ENCODE measurements at places on chromosomes 5 and 9. TPM values are rescaled to one million over a fixed set of nuclear protein-coding genes. Genes with fewer than 3 reads are reported as not detected.

DNA sequence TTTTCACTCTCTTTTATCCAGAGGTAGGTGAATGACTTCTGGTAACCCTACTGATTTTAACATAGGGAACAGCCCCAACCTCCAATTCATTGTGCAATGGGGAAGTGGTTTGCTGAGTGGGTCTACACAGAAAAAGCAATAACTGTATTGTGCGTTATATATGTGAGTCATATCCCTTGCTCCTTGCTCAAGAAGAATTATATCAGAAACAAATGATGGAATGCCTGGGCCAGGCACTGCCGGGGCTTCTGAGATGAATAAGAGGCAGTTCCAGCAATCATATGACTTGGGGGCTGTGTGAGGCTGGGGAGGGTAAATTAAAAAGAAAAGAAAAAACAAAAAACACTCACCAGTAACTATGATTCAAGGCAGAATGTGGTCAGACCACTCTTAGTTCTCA, 79.2 kb upstream of the ABCA1 start:
- no peak for DNase-seq

DNA sequence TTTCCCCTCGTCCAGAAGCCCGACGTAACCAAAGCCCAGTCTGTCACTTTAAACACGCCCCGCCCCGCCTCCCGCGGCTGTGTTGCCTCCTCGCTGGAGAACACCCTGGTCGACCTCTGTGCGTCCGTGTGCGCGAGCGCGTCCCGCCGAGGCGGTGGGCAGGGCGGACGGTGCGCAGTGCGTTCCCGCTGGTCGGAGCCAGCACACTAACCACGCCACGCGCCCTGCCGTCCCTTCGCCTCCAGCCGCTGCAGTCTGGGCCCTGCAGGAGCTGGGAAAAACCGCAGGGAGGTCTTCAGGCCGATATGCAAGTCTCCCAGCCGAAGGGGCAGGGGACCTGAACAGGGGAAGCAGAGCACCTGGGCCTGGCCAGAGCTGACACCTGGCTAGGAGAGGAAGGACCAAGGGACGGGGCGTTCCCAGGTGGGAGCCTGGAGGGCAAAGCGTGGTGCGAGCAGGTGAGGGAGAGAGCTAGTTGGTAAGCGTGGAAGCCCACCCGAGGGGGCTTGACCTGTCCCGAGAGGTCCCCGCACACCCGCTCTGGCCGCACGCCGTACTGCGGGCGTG, 1.3 kb upstream of the PHPT1 start:
- peak; percentile 56 for DNase-seq

DNA sequence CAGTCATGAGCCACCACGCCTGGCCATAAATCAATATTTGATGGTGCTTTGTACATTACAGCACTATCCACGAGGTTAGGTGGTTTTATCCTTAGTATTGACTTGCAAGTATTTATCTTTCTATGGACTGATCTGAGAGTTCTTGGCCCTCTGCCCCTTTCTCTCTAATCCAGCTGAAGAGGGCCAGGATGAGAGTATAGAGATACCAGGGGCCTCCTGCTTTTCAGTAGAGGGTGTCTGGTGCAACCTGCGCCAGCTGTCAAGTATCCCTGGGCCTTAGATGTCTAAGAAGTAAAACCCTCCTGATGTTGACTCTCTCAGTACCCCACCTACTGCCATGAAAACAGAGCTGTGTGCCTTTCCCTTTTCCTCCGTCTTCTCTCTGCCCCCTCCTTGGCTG, 153.4 kb downstream of the SLIT3 start:
- no peak for DNase-seq

The BTNL3 gene
- not detected for total RNA-seq

The PCDHGC3 gene
- total RNA-seq, result 0.48 TPM

- no peak for DNase-seq
These were observed 439.0 kb downstream of the ENC1 start for GRCh38 chr5:74201334-74202081.

DNA sequence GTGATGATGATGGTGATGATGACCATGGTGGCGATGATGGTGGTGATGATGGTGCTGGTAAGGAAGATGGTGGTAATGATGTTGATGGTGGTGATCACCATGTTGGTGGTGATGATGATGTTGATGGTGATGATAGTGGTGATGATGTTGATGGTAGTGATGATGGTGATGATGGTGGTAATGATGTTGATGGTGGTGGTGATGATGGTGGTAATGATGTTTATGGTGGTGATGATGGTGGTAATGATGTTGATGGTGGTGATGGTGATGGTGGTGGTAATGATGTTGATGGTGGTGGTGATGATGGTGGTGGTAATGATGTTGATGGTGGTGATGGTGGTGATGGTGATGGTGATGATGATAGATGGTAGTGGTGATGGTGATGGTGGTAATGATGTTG, 20.7 kb upstream of the RXRA start:
- DNase-seq, result no peak

- no peak for DNase-seq
These were observed 970.6 kb upstream of the CDH18 start for GRCh38 chr5:20958641-20959040.

DNA sequence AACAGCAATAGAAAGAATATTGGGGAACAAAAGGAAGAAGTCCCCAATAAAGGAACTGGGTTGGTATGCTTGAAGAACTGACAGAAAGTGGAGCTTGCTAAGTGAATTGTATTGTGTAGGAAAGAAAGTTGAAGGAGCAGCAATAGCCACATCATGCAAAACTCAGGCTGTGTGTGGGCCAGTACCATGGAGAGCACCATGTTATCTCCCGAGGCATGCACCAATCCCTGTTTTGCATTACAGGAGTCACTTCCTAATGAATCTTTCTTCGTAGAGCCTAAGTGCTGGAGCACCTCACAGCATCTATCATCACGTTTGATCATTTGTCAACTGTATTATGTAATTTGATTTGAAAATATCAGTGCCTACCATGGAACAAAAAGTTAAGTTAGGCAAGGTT, 137.7 kb upstream of the NMUR2 start:
- DNase-seq, result no peak

- peak; percentile 6 for DNase-seq
These were observed 78.4 kb downstream of the GLDC start for GRCh38 chr9:6567140-6567591.

The ITGA1 gene
- total RNA-seq, result 4.7 TPM

DNA sequence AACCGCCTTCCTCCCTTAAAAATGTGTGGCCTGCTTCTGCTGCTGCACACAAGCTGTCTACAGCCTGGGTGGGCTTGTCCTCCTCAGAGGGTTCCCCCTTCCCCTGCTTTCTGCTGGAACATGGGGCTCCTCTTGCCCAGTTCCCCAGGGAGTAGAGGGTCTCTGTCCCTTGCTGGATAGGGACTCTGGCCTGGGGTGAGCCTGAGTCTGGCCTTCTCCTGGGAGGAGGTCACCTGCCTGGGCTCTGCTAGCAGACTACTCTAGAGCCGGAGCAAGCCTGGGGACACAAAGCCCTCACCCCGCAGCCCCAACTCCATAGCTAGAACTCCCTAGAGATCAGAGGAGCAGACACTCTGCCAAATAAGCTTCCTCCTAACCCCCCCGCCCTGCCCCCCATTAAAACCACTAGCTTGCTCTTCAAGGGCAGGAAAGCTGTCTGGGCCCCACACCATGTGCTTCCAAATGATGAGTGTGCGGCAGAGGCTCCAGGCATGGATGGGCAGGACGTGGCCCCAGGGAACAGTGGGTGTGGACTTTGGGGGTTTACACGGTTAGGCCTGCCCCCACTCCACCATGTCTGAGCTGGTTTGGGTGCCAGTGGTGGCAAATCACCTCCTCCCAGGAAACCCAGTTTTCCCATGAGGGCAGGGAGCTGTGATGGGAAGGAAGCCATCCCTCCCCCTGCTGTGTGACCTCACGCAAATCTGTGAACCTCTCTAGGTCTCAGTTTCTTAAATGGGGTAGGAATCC, 10.0 kb downstream of the TCF7 start:
- no peak for DNase-seq

The TTC23L gene
- 0.10 TPM for total RNA-seq

GRCh38 chr9:94991961-94992907, 265.7 kb downstream of the AOPEP start:
- DNase-seq, result no peak

DNA sequence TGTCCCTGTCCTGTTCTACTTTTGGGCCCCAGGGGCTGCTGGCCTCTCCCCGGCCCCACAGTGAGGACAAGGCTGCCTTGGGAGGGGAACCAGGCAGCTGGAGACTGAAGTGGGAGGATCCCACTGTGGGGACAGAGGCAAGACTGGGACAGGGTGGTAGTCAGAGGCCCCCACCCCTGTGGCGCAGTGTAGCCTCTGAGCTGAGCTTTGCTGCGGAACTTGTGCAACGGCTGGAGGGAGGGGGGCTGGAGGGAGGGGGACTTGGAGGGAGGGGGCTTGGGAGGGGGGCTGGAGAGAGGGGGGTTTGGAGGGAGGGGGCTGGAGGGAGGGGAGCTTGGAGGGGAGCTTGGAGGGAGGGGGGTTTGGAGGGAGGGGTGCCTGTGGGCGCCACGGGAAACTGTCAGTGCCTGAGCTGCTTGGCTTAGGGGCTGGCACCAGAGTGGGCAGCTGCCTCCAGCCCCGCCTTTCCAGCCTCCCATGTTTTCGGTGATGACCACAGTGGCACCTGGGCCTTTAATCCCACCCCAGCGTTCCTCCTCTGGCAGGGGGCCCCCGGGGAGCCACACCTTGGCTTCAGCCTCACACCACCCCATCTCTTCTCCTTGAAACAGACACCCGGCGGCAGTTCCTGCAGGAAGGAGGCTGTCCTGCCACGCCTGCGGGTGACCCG, 2.3 kb upstream of the FUT7 start:
- DNase-seq, result no peak

DNA sequence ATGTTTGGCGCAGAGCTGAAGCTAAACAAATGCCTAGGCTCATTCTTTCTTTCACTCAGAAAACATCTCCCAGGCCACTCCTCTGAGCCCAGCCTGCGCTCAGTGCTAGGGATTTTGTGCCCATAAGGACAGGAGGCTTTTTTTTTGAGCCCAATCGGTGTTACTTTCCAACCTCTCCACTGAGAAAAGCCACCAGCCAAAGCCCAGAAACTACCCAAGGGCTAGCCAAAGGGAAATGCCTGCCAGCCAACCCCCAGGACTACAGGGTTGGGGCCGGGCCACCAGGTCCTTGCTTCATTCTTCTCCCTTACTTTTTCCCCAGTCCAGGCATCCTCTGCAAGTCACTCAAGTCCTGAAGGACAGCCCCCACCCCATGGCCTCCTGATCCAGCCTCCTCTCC, 134.7 kb downstream of the PAX5 start:
- DNase-seq, result no peak

The SEMA5A gene
- total RNA-seq, result 0.26 TPM

DNA sequence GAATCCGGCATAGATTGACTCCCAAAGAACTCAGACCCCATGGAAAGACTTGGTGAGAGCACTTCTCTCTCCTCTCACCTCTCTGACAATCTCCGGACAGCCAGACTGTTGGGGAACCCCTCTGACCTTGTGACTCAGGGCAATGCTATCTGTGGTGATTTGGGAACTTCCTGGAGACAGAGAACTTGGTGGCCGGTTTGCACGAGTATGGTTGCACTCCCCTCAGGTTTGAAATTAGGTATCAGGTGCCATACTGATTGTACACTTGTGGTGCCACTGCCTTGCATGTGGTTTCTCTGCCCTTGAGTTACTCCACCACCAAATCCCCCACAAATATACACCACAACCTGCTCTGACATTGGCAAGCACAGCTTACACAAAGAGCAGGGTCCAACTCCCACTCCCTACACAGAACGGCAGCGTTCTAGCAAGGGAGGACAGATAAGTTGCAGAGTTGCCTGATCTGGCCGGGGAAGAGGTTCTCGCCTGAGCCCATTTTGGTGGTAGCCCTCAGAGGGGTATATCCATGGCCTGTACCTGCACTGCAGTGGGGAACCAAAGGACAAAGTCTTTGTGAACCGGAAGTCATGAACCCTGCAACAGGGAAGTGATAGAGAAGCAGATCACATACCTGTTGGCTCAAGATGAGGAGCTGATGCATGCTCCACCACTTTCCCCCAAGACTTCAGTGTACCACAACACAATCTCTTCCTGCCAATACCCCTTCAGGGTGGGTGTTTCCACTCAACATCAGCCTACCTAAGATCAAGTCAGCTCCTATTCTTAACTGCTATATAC, 255.1 kb downstream of the MCTP1 start:
- no peak for DNase-seq

The MLANA gene
- not detected for total RNA-seq

DNA sequence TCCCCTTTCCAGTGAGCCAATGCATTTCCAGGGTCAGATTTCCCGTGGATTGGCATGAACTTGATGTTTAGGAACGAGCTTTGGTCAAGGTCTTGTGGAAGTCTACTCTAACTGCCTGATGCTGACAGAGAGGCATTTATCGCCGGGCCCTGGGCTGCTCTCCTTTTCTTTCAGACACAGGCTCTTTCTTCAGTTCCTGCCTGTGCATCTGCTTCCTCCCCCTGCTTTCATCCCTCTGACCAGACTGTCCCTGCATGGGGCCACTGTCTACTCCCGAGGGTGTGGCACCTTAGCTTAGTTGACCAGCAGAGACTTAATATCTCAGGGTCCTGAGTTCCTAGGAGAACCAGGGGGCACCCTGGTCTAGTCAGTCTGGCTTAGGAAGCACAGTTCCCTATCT, 41.2 kb downstream of the RALGPS1 start:
- DNase-seq, result no peak

DNA sequence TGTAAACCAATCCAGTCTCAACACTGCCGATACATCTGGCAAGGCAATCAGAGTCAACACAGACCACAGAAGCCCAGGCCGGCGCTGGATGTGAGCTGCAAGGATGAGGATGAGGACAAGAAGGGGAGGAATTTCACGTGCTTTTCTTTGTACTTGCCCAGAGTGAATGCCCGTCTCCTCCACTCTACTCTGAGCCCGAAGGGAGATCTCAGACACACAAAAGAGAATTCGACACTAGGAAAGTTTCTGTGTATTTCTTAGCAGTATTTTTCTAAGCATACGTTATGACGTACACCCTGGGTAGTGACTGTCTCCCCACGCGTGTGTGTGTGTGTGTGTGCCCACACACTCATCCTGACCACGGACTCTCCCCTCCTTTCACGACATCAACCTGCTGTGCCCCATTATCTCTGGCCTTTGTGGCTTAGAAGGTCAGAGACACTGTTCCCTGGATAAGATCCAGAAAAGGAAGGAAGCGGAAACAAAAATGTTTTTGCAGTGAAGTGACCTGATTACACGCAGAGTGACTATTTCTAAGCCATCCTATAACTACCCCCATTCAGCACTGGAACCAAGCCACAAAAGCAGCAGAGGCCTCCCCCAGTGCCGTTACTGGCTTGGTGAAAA, 227.3 kb upstream of the DAPK1 start:
- DNase-seq, result no peak

The OCLN gene
- 0.08 TPM for total RNA-seq

The LECT2 gene
- total RNA-seq, result not detected

GRCh38 chr5:6752236-6752635, 39.0 kb downstream of the TENT4A start:
- DNase-seq, result no peak

The LHX3 gene
- total RNA-seq, result 0.11 TPM

DNA sequence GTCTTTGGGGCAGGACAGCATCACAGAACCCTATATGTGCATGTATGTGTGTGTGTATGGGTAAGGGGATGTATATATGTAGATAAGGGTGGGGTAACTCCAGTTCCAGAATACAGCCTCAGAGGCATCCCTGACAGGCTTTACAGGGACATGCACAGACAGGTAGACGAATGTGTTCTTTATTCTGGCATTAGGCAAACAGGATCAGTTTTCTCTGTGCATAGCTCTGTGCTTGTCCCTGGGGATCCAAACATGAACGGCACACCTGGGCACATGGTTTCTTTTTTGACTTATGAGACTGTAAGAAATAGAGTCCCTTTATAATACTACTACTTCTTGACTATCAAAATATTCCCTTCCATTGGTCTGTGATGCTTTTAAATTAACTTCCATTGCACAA, 120.6 kb downstream of the TRIO start:
- no peak for DNase-seq

The RLN1 gene
- not detected for total RNA-seq

The IL5 gene
- 24.1 TPM for total RNA-seq

- no peak for DNase-seq
These were observed 11.1 kb upstream of the DMXL1 start for GRCh38 chr5:119059740-119060255.

All from activated T-cell treated with anti-CD3 and anti-CD28 coated beads, Interleukin-2, amount 50 U/mL, for 4 hours (primary cell).